Right renal cortex interstitium (tissue), 3 donors: ENCODE measurements at places on chromosomes 13 and 19.

- no peak for DNase-seq
Observed at GRCh38 chr13:44506719-44507118, 69.4 kb downstream of the TSC22D1 start.

DNA sequence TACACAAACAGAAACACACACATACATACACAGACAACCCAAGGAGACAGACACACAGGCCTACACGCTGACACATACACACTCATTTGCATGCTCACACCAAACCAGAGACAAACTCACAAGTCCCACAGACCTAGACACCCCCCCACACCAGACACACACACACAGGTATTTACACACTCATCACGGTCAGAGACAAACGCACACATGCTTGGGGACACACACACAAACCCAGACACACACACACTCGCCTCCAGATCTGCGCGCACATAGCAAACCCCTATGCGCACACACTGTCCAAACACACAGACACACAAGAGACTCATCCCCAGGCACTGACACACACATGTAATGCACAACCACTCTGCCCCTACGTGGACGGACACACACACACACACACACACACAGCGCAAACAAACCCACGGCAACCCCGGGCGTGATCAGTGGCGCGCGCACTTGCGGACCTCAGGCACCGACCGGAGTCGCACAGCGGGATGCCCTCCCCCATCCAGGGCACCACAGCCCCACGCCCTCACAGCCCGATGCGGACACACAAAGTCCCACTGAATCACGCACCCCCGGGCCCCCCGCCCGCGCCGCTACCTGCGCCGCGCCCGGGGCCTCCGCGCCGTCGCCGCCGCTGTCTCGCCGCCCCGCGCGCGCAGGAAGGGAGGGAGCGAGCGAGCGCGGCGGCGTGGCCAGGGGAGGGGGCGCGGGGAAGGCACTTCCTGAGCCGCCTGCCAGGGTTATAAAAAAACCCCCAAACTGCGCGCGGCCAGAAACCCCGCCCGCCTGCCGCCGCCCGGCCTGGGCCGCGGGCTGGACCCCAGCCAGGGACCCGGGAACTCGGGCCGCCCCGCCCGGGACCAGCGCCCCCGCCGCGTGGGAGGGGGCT lies at the start of gene ADAMTS10:
Gene ADAMTS10 (minus strand): TSS at position 675 of the 895 bp plus-strand sequence. CDS start 5,005 bp downstream, outside the sequence.
- DNase-seq, result no peak

GRCh38 chr19:2327773-2328400 lies 499 bp downstream of the LSM7 start:
- DNase-seq, result no peak

DNA sequence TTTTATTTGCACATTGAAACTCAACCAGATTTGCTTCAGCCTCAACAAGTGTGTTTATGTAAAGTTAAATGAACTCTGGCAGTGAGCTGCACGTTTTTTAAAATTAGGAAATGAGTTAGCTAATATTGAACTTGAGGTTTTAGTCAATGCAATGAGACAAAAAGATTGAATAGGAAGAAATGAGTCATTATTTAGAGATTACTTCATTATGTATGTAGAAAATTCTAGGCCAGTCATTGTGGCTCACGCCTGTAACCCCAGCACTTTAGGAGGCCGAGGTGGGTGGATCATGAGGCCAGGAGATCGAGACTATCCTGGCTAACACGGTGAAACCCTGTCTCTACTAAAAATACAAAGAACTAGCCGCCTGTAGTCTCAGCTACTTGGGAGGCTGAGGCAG lies 22.8 kb upstream of the CD70 start:
- no peak for DNase-seq

GRCh38 chr13:50282016-50282415 lies 266.8 kb downstream of the KCNRG start:
- no peak for DNase-seq

DNA sequence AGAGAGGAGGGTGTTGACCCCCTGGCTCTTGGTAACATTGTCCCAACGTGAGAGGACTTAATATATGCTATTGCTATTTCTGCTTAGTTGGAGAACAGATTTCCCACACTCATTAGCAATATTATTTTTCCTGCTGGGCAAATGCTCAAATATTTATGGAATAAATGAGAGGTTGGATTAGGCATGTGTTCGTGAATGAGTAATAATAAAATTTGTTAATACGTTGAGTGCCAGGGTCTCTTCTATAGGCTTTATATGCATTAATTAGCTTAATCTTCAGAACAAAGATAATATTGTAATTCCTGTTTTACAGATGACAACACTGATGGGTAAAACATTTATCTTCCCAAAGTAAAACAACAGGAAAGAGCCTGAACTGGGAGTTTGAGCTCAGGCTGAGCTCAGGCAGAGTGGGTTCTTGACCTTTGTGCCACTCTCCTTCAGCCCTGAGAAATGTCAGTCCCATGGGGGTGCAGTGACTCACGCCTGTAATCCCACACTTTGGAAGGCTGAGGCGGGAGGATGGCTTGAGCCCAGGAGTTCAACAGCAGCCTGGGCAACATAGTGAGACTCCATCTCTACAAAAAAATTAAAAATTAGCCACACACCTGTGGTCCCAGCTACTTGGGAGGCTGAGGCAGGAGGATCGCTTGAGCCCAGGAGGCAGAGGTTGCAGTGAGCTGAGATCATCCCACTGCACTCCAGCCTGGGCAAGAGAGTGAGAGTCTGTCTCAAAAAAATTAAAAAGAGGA lies 1.2 kb downstream of the ZNF233 start:
- no peak for DNase-seq

DNA sequence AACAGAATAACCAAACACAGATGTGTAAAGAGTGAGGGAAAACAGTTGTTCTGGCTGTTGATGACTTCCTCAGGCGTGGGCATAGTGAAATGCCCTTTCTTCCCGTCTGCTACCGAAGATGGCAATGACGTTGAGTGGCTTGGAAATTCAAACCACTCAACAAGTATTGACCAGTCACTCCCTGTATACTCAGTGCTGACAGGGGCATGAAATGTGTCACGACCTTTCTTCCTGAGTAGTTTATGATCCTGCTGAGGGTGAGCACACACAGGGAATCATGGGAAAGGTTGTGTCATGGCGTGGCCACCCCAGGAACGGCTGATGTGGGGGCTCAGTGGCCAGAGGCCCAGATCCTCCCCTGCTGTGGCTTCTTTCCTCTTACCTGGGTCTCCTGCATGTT lies 87.8 kb upstream of the C1QTNF9B start:
- no peak for DNase-seq

GRCh38 chr19:18046059-18046718 lies 38.2 kb downstream of the ARRDC2 start:
- DNase-seq, result no peak

DNA sequence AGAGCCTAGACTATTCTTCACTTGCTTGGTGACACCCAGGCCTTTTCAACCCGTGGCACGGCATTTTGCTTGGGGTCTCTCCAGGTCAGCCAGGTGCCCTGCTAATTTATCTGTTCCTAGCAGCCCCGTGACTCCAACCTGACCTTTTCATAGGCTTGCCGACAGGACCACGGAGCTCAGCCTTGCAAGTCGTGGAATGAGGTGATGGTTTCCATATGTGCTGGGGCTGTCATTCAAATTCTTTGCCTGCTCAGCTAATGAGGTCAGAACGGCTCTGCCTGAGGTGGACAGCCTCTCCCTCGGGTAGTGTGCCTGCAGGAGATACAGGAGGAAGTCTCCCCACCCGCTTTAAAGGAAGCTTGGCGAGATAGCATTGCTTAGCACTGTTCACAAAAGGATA lies 61.0 kb downstream of the SHISA2 start:
- DNase-seq, result no peak

GRCh38 chr13:68850160-68850559 lies 1257.5 kb upstream of the ATXN8OS start:
- DNase-seq, result no peak

DNA sequence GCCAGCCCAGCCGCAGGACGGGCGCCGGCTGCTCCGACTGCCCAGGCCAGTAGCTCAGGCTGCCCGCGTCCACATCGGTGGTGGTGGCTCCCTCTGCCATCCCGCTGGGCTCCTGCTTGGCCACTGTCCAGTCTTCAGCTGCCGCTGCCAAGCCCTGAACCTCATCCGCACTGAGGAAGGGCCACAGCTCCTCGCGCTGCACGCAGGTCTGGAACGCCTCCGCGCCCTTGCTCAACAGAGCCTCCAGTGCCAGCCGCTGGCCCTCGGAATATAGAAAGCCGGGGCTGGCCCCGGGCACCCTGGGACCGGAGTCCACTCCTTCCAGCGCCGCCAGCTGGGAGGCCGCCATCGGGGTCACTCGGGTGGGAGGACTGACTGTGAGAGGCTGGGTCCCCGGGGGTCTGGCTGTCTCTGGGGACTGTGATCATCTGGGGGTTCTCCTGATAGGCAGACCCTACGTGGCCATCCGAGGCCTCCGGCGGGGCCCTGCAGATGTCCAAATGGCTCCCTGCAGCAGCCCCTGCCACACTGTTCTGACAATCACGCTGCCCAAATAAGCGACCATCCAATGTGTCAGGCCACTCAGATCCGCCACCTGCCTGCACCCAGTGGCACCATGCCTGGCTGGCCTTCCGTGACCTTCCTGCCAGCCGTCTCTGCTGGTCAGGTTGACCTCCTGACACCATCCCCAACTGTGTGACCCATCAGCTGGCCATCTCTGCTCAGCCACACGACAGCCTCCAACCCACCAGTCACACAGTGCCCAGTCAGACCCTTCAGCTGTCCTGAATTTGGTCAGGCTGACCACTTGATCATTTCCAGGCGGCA lies 1.6 kb downstream of the FAM83E start:
- no peak for DNase-seq

GRCh38 chr13:44333950-44334655 lies 39.5 kb upstream of the SERP2 start:
- DNase-seq, result no peak

DNA sequence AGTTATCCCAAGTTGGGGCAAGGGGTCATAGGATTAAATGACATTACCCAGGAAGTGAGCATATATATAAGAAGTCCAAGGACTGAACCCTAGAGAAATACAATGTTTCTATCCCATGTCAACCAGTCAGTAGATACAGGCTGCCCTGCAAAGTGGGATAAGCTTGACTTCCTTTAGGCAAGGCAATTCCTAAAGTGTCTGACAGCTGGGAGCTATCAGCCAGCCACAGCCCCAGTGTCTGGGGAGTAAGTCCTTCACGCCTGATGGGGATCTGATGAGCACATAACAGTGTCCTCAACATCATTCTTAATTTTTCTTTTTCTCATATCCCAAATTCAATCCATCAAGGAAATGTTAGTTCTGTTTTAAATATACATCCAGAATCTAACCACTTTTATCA lies 54.1 kb downstream of the DNAJC15 start:
- no peak for DNase-seq

GRCh38 chr13:113407531-113408393 lies 43.8 kb upstream of the GRTP1 start:
- DNase-seq, result no peak

DNA sequence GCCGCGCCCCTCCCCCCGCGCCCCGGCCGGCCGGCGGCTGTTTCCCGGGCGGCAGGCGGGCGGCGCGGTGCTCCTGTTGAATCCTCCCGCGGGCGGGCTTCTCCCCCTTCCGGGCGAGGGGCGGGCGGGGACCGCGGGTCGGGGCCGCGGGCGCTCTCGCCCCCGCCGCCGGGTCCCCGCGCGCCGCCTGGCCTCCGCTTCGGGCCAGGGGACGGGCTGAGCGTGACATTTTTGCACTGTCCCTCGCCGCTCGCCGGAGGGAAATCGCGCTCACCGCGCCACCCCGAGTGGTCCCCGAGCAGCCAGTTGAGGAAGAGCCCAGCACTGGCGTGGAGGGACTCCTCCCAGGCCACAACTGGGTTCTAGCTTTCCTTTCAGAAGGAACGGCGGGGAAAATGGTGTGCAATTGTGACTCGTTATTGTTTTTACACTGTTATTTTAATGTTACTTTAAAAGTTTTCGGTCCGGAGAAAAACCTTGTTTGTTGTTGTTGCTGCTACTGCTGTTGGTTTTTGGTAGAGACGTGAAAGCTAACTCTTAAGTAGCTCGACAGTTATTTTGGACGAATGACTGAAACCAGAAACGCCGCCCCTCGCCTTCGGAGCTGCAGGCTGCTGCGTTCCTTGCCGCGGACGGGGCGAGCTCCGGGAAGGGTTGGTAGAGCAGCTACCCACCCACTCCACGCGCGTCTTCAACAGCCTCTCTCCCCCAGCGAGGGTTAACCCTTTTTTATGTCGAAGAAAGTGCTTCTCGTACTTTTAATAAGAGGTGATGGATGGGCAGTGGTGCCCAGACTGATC lies 959 bp downstream of the PDS5B start:
- no peak for DNase-seq

DNA sequence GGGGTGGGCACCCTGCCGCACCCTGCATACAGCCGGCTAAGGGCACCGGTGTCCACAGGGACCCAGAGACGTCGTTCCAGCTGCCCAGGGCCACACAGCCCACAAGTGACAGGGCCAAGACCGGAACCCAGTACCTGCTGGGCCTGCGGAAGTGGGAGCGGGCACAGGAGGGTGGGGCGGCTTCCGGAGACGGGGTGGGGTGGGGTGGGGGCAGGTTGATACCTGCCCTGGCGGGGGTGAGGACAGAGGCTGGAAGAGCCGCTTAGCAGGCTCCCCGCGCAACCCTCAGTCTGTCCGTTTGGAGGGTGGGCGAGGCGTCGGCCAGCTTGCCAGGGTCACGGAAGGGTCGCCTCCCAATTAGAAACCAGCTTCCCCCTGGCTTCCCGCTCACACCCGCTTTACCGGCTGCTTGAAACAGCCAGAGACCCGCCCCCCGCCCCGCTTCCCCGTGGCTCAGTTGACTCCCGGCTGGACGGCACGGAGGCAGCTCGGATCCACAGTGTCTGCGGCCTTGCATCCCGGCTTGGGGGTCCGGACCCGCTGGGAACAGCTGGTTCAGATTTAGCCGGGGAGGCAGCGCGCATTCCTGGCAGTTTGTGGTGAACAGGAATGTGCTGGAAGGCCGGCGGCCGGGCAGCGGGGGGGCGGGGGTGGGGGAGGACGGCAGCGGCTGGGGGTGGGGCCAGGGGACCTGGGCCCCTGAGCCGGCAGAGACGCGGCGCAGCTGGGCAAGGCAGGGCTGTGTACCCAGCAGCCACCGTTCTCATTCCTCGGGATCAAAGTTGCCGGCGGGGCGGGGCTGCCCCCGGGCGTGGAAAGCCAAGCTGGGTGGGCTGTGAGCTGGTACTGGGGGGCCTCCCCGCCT lies 1.9 kb downstream of the CNN2 start:
- DNase-seq, result no peak

DNA sequence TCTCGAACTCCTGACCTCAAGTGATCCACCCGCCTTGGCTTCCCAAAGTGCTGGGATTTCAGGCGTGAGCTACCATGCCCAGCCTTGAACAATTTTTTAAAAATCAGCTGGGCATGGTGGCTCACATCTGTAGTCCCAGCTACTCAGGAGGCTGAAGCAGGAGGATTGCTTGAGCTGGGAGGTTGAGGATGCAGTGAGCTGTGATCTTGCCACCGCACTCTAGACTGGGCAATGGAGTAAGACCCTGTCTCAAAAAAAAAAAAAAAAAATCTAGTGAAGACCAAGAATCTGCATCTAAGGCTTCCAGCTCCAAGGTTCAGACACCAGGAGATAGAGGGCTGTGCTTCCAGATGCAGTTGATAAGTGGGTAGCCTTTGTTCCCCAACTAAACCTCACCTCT lies 17.1 kb downstream of the DNASE2 start:
- DNase-seq, result no peak

- DNase-seq, result no peak
Observed at GRCh38 chr19:7482584-7483439, 6.0 kb downstream of the PEX11G start.
